Airway epithelial cell (primary cell): ENCODE measurements at places on chromosomes 4 and X. TPM values are rescaled to one million over a fixed set of nuclear protein-coding genes. Genes with fewer than 3 reads are reported as not detected.

The SOX3 gene
- total RNA-seq: not detected in 2 replicates

The ADRA2C gene
- total RNA-seq: not detected in 2 replicates

The TMSB15C gene
- 0.42 and 1.1 TPM in 2 replicates for total RNA-seq

The PDCL2 gene
- total RNA-seq: not detected in 2 replicates

The DMP1 gene
- not detected in 2 replicates for total RNA-seq

The HUWE1 gene
- 69.7 and 101 TPM in 2 replicates for total RNA-seq

The TMEM31 gene
- not detected in 2 replicates for total RNA-seq
